ENCODE measurements at places on chromosomes 3 and 15.

GRCh38 chr3:195421400-195421799 is 21.4 kb downstream of the ACAP2 start:
- DNase-seq = no peak

GRCh38 chr3:13796701-13797460 is 83.0 kb downstream of the WNT7A start:
- DNase-seq = no peak

DNA sequence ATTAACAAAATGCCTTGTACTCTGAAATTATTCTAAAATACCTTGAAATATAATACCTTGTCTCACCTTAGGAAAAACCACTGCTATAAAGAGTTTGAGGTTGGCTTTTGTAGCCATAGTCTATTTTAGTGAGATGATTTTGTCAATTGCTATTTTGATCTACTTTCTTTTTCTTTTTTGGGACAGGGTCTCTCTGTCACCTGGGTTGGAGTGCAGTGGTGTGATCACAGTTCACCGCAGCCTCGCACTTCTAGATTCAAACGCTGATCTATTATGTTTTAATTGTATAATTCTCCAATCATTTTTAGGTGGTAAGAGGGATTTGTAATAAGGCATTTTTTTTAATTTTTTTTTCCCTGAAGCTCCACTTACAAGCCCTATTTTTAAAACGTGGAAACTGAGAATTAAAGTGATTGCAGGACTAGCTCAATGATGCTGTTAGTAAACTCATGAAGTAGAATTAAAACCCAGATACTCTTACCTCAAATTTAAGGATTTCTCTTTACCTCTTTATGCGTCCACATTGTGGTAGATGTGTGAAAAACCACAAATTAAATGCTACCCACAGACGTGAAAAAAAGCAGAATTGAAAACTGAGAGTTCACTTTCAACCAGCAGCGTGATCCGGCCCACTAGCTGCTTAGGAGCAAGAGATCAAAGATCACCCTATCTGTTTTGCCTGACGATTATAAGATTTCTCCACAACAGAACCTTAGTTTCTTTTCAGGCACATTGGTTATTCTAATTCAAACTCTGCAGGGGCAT is 384.2 kb downstream of the CGGBP1 start:
- no peak for DNase-seq

GRCh38 chr15:42166225-42166940 is 9.9 kb upstream of the PLA2G4F start:
- DNase-seq = no peak

GRCh38 chr15:37083610-37084009 is 16.7 kb downstream of the MEIS2 start:
- DNase-seq = no peak

- DNase-seq = peak; percentile 69
These were observed 54.7 kb downstream of the ONECUT1 start for GRCh38 chr15:52735231-52736089.

- peak; percentile 18 for DNase-seq
These were observed 112.4 kb upstream of the GOLGA8J start for GRCh38 chr15:29970402-29970695.

GRCh38 chr3:114120211-114120610 is 58.6 kb downstream of the DRD3 start:
- DNase-seq = no peak

DNA sequence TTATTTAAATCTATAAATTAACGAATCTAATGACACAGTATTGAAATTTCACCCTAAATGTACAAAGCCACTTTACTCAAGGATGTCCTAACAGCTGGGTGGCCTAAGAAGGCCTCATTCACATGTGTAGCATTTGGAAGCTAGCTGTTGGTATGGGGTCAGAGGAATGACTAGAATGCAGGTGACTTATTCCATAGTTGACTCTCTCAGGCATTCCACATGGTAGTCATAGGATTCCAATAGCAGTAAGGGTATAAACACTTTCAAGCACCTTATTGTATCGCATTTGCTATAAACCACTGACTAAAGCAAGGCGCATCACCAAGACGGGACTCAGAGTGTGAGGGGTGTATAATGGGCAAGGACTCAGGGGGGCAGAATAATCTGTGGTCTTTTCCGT is 294.8 kb upstream of the EPHA3 start:
- no peak for DNase-seq

- DNase-seq = no peak
These were observed 14.9 kb downstream of the SATB1 start for GRCh38 chr3:18410205-18410604.

- DNase-seq = no peak
These were observed 1.9 kb downstream of the CRABP1 start for GRCh38 chr15:78342021-78342420.

- no peak for DNase-seq
These were observed at the start of gene GJD2 for GRCh38 chr15:34754674-34755418. TSS of gene GJD2 (minus strand) at chr15:34754998. CDS start at chr15:34754488, 510 bp downstream.

DNA sequence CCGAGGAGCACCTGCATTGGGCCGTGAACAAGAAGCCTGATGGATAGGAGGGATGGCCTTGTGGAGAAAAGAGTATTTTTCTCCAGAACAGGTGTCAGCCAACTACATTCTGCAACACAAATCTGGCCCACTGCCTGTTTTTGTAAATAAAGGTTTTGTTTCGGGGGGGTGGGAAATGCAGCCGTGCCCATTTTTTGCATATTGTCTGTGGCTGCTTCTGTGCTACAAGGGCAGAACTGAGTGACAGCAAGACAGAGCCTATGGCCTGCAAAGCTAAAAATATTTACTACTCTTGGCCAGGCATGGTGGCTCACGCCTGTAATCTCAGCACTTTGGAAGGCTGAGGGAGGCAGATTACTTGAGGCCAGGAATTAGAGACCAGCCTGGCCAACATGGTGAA is 95.9 kb upstream of the AKAP13 start:
- DNase-seq = no peak

GRCh38 chr3:102525624-102526023 is 90.8 kb downstream of the ZPLD1 start:
- no peak for DNase-seq

GRCh38 chr15:70853318-70853972 is 512 bp downstream of the LARP6 start:
- DNase-seq = no peak

DNA sequence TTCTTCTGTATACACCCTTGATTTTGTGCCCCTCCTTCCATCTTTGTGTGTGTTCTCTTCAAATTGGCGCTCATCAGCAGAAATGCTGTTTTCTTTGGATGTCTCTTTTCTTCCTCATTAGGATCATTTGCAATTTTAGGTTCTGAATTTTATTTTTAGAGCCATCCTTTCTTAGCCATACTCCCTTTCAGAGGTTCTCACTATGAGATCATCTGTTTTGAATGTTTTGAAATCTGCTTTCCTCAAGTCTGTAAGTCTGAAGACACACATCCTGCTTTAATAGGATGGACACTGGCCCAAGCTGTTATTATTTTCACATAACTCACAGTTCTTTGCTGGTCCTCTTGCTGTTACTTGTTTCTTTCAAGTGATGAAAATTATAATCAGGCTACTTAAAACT is 124.8 kb downstream of the BDH1 start:
- DNase-seq = no peak

GRCh38 chr3:17021614-17022013 is 136.9 kb downstream of the PLCL2 start:
- no peak for DNase-seq

DNA sequence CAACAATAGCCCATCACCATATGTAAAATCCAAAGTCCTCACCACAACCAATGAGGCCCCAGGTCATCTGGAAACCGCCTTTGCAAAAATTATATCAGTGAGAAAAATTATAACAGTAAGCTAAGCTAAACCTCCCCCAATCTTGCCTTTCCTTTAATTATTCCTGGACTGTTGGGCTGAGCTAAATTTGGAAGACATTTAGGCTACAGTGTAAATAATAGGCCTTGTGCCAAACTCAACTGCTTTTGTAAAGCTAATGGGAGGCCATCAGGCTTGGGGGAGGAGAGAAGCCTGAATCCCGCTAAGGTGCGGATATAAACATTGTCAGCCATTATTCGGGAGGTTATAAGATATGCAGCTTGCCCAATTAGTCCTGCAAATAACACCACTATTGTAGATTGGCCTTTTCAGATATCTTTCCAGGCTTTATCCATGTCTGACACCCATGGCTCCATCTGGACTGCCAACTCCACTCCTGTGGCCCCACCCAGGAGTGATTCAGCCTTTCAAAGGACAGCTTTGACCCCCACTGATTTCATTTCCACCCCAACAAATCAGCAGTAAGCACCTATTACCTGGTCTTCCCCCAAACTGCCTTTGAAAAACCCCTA is 53.0 kb upstream of the CA12 start:
- no peak for DNase-seq

DNA sequence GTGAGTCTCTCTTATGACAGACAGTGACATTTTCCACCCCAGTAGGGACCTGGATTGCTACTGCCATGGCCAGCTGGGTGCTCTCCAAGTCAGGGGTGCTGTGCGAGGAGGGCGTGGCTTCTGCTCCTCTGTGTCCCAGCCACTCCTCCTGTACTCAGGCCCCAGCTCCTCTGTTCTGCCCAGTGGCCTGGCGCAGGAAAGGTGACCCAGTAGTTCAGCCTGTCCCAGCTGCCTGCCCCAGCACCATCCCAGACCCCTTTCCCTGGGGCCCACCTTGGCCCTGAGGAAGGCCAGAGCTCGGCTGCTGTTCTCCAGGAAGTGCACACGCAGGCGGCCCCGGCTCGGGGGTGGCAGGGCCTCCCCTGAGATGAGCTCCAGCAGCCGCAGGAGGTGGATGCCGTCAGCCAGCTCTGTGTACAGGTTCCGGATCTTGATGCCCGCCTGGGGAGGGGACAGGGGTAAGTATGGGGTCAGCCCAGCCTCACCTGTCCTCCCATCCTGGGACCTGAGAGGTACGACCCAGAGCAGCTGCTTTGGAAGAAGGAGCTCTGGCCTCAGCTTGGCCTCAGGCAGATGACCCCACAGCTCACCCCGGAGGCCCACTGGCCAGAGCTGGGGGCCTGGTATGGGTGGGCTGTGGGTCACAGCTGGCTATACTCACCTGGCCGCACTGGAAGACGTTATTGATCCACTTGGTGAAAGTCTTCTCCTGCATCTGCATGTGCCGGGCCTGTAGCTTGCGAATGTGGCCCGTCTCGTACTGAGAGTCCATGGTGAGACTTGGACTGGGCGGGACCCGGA is 1.0 kb downstream of the SPTBN5 start:
- peak; percentile 47 for DNase-seq

DNA sequence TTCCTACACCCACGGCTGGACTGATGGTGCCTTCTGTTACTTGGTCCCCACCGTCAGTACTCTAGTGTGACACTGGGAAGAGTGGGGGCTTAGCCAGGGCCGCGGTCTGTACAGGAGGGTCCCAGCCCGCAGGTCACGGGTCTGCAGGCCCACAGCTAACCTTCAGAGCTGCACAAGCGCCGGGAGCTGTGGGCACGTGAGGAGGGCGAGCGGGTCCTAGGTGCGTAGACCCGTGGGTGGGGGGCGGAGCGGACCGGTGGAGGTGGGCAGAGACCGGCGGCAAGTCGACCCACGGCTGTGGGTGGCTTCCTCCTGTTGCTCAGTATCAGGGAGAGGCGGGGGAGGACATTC is 1.2 kb downstream of the TNFAIP8L3 start:
- no peak for DNase-seq

DNA sequence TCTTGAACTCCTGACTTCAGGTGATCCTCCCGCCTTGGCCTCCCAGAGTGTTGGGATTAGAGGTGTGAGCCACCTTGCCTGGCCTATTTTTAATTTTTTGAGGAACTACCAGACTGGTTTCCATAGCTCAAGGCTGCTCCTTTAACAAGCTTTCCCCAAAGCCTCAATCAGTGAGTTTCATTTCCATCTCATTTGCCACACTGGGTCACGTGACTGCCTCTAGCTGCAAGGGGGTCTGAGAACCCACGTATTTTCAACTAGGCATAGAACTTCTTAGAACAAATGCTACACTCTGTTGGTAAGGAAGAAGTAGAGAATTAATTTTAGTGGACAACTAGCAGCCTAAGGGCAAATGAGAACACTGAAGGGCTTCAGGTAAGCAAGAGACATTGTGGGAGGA is 3.1 kb upstream of the CD276 start:
- DNase-seq = no peak

DNA sequence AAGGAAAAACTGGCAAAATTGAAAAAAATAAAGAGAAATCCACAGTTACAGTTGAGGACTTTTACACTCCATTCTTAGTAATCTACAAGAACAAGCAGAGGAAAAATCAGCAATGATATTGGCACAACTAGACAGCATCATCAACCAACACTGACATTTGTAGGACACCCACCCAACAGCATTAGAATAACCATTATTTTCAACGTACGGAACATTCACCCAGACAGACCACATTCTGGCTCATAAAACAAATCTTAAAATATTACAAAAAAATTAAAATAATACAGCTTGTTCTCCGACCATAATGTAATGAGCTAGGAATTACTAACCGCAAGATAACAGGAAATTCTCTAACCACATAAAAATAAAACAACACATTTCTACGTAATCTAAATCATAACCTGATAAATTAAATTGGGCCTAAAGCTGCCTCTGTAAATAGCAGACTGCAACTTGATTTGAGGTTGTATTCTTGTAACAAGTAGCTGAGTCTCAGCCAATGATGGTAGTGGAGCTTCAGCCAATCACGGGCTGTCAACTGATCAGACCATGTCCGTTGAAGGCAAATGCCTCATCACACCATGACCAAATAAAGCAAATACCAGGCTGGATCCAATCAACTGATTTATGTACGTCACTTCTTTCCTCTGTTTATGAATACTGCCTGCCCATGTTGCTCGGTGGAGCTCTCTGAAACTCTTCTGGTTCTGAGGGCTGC is 9.2 kb downstream of the PLSCR4 start:
- DNase-seq = no peak

DNA sequence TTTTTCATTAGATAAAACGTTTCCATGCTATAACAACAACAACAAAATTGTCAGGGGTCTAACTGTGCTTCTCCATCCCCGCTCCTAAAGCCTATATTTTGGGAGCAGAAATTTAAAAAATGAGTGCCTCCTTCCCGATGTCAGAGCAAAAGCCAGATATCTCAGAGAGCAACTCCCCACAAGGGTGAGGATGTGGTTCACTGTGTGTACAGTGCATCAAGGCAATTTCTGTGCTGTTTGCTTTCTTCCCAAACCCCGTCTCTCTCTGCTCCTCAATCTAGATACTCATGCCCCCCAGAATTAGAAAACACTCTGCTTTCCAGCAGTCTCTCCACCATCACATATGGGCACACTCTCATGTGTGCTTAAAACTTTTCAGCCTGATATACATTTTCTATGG is 76.7 kb upstream of the MBNL1 start:
- DNase-seq = no peak

- DNase-seq = no peak
These were observed 13.0 kb downstream of the GP5 start for GRCh38 chr3:194386066-194386465.

DNA sequence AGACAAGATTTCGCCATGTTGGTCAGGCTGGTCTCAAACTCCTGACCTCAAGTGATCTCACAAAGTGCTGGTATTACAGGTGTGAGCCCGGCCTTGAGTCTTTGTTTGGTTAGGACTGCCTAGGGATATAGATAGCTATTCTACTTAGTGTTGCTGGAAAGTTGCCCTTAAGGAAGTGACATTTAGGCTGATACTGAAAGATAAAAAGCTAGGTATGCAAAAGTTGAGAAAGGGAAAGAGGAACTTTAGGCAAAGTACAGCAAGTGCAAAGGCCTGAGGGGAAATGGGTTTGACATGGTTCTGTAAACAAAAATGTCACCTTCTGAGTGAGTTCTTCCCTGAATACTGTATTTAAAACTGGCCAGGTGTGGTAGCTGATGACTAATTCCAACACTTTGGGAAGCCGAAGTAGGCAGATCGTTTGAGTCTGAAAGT is 111.5 kb downstream of the ZNF609 start:
- peak; percentile 65 for DNase-seq
